Stimulated activated CD8-positive, alpha-beta memory T cell treated with anti-CD3 and anti-CD28 coated beads, Interleukin-7, amount 100 ng/mL, for 48 hours (primary cell): ENCODE measurements at places on chromosomes 6 and 20.

GRCh38 chr6:21500314-21501020 lies 93.1 kb upstream of the SOX4 start:
- no peak for DNase-seq

DNA sequence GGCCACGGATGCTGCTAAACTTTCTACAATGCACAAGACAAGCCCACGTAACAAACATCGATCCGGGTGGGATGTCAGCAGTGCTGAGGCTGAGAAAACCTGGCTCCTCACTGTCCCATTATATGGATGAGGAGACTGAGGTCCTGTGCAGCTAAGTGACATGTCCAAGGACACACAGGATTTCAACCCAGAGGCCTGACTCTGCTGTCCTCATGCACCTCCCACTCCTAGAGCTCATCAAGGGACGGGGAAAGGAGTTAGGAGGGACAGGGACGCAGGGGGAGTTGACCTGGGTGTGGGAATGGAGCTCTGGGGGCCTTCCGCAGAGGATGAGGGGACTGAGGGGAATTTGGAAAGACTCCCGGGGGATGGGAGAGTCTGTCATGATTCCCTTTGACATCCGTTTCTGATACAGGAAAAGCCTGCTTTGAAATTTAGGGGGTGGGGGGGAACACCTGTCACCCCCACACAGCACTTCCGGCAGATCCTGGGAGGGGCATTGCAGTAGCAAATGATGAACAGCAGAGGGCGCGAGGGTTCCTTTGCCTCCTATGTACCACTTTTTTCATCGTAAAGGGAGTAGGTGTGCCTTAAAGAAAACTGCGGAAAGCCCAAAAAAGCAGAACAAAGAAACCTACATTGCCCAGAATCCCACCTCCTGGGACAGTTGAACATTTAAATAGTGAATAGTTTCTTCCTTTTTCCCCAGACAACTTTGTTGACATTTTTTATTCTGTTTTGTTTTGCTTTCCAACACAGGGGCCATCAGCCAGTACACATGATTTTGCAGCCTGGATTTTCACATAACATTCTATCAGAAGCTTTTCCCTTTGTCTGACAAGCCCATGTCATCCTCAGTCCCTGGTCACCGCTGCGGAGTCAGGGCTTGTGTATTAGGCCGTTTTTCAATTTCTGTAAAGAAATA lies 48.6 kb downstream of the SLC2A10 start:
- peak; percentile 9 for DNase-seq

GRCh38 chr6:111803804-111804203 lies 69.4 kb downstream of the FYN start:
- no peak for DNase-seq

DNA sequence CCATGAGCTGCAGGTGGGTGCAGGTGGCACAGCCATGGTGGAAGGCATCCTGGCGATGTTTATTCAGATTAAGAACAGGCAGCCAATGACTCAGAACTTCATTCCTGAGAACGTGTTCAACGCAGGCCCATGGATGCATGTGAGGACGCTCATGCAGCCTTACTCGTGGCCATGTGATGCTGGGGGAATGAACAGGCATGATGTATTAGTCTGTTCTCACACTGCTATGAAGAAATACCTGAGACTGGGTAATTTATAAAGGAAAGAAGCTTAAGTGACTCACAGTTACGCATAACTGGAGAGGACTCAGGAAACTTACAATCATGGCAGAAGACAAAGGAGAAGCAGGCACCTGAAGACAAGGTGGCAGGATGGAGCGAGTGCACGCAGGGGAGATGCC lies 146.6 kb downstream of the RNASET2 start:
- no peak for DNase-seq

DNA sequence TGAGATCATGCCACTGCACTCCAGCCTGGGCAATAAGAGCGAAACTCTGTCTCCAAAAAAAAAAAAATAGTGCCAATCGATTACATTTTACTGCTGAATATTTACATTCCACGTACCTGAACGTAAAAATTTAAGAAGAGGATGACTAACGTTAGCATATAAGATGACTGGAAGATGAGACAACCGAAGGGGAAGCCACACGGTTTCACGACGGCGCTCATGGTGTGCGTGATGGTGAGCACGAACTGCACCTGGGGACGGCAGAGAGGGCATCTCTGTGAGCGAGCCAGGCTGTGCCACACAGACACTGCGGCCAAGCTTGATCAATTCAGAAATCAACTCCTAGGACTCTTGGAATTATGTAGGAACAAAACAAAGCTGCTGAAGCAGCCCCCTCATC lies 54.5 kb downstream of the ELOVL2 start:
- DNase-seq: no peak

DNA sequence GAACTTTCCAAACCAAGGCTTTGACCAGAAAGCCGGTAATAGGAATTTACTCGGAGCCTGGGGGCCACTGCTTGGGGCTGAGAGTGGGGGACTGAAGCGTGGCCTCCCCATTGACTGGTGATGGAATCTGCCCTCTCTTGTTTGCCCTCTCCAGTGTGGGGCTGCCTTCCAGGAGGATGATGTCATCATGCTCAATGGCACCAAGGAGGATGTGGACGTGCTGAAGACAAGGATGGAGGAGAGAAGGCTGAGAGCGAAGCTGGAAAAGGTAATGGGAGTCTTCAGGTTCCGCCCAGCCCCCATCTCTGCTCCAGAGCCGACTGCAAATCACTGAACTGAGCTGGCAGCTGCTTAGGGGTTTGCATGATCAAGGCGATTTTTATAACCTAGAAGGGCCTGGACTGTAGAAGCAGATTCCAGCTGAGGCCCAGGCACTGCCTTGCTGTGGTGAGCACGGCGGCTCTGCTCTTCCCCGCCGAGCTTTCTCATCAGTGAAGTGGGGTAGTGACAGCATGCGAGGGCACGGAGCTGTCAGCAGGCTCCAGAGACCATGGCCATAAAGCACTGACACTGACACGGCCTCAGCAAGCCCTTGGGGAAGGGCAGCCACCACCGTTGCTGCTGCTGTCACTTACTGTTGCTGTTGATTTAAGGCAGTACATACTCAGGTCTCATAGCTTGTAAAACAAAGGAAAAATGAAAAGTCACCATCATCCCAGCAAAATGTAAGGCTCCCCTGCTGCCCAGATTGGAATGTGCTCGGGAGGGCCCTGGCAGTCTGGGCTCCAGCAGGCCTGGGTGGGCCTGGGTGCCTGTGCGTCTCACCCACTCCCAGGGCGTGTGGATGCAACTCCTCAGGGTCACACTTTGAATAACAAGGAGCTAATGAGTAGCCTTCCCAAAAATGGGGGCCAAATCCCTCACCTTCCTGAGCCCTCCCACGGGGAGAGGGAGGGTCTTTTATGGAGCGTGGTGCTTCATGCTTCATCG lies 11.1 kb upstream of the FAM209A start:
- DNase-seq: no peak

- no peak for DNase-seq
These were observed 636 bp downstream of the RCAN2 start for GRCh38 chr6:46490425-46491200.

GRCh38 chr20:38446441-38447209 lies 11.5 kb upstream of the SNHG17 start:
- DNase-seq: peak; percentile 88

DNA sequence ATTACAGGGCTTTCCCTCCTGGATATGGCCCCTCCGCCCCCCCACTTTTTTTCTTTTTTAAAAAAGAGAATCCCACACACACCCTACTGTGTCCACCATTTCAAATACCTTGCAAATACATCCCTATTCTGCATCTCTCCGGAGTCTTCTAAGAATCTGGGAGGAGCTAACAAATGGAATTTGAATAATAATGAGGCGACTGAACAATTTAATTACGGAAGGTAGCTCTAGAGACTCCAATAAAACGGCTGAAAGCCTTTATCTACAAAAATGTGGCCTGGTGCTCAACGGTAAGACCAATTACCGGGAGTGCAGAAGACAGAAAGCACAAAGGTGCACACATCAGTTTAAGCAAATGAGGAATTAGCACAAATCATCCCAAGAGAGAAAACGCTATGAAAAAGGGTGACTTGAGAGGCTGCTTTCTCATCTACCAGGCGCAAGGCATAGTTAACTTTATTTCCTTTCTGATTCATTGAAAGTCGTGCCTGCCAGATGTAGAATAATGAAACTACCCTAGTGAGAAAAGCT lies 1.8 kb downstream of the RRAGD start:
- no peak for DNase-seq

- DNase-seq: no peak
These were observed 207.9 kb downstream of the ERMARD start for GRCh38 chr6:169959136-169960002.

- no peak for DNase-seq
These were observed 174.0 kb downstream of the GJA10 start for GRCh38 chr6:90068264-90068663.

DNA sequence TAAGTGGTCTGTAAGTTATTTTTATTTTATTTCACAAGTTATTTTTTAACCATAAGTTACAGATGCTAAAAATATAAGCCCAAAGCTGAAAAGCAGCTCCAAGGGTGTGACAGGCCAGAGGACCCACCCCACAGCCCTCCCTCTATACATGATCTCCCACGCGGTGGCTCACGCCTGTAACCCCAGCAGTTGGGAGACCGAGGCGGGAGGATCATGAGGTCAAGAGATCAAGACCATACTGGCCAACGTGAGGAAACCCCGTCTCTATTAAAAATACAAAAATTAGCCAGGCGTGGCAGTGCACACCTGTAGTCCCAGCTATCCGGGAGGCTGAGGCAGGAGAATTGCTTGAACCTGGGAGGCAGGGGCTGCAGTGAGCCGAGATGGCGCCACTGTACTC lies 32.2 kb downstream of the COL11A2 start:
- no peak for DNase-seq

- no peak for DNase-seq
These were observed 9.9 kb downstream of the BANF2 start for GRCh38 chr20:17709361-17710293.

- DNase-seq: no peak
These were observed 161.4 kb downstream of the ID4 start for GRCh38 chr6:19998541-19998940.

- no peak for DNase-seq
These were observed 6.7 kb downstream of the SRC start for GRCh38 chr20:37352608-37352980.
